Brain (organoid and tissue), 16 donors: ENCODE measurements at places on chromosomes 3 and 15.

- DNase-seq = peak; percentile 54
Observed at GRCh38 chr3:99945328-99945995, 127.8 kb downstream of the CMSS1 start.

DNA sequence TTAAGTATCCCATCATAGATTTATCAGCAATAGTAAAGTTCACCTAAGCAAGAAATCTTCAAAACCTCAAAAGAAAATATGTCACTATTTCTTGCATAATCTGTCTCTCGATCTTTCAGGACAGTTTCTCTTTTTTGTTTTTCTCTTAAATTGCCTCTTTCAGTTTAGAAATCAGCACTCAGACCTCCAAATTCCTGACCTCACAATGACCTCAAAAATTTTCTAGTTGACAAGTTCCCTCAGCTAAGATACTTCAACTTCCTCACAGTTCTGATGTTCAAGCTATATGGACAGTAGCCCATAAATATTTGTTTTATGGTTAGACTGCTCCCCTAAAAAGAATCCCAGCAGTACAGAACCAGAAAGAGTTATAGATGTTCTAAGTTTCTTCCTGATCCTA lies 24.1 kb downstream of the SLC24A5 start:
- DNase-seq = no peak

DNA sequence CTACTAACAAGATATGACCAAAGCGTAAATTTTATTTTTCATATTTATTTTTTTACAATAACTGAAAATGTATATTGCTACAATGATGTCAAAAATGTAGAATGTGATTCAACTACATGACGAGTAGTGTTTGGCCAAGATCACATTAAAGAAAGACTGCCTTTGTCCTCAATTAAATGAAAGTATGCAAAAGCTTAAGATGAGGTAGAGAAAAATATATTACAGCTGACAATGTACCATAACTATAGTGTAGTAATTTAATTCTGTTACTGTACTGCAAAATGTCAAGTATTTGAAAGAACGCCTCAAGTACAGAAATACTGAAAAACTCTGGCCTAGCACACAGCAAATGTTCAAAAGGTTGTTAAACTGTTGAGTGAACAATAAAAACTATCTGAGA lies 9.7 kb downstream of the PRICKLE2 start:
- DNase-seq = no peak

DNA sequence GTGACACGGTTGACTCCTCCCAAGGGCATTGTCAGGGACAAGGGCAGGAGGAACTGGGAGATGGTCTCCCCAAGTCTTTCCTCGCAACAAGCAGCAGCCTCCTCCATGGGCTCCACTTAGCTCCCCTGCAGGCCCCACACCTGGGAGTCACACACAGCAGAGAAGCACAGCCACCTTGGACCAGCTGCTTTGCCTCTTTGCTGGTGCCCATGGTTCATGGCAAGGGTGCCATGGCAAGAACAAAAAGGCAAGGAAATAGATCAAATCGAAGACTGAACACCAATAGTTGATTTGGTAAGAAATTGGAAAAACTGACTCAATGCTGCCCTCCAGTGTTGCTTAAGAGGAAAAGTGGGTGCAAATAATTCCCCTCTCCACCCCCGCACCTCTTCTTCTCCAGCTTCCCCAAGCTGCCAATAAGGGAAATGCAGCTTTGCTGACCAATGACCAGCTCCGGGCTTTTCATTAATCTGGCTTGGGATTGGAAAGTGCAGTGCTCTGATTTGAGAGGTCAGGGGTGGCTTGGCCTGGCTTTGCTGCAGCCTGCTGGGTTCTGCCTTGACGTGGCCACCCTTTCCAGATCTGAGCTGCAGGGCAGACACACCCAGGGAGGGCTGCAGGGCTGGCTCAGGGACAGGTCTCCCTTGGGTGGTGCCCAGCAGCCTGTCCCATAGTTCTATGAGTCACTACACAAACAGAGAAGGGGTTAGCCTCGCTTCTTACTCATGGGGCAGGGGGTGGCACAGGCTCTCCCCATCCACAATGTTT lies 162.0 kb downstream of the KLF13 start:
- peak; percentile 79 for DNase-seq

- DNase-seq = no peak
Observed at GRCh38 chr15:38176155-38176554, 76.5 kb upstream of the SPRED1 start.

- DNase-seq = no peak
Observed at GRCh38 chr3:118932822-118933558, 101.7 kb downstream of the IGSF11 start.

- no peak for DNase-seq
Observed at GRCh38 chr15:47095833-47096232, 621.5 kb upstream of the SEMA6D start.

DNA sequence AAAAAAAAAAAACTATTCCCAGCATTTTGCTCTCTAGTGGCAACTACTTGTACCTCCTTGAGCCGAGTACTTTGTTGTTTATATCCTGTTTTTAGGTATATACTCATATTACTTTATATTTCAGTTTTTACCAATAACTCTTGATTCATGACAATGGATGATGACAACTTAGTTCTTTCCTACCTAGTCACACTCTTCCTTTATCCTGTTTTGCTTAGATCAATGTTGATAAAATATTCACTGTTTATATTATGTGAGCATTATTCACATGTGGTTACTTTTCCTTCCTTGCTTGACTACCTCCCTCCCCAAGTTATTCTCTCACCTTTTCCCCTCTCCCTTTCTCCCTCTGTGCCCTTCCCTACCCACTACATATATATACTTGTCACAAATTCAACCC lies 53.7 kb downstream of the NKIRAS1 start:
- DNase-seq = no peak

DNA sequence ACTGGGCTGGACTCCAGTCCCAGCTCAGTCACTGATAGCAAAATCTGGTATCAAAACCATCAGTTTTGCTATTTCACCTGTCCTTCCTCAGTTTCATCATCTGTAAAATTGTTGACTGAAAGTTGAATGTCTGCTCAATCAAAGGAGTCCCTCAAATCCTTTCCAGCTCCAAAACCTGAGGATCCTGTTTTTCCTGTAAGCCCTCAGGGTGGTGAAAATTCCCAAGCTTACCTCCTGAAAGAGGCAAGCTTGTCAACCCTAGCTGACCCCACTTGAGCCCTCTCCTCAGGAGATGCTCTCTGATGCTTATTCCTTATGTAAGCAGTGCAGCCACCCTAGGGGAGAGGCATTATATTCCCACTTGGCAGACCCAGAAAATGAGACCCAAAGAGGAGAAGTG lies 82.6 kb downstream of the HMG20A start:
- no peak for DNase-seq

DNA sequence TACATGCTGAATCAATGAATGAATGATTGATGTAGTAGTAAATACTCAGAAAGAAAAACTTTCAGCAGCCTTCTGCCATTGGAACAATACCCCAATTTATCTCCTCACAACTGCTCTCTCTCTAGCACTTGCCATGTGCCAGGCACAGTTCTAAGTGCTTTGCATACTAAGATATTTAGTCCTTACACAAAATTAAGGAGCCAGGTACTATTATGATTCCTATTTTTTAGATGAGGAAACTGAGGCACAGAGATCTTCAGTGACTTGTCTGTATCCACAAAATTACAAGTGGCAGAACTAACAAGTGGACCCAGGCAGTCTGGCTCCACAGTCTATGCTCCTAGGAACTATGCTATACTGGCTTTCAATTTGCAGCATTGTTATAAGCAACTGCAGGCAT lies 279.2 kb downstream of the LSAMP start:
- no peak for DNase-seq

DNA sequence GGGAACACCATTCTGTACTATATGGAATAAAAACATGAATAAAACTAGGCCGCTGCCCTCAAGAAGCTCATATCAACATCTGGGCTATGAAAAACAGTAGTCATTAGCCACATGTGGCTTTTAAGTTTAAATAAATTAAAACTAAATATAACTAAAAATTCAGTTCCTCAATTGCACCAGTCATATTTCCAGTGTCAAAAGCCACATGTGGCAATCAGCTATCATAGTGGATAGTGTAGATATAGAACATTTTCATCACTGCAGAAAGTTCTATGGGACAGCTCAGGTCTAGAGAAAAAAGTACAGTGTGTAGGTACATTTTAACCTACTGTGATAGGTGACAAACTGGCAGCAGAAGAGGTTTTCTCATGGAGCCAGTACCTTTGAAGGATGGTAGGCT lies 261.4 kb downstream of the FOXP1 start:
- DNase-seq = no peak

- no peak for DNase-seq
Observed at GRCh38 chr3:152836269-152836668, 1.3 kb downstream of the P2RY1 start.

GRCh38 chr3:124407260-124407659 lies 323.0 kb upstream of the UMPS start:
- DNase-seq = no peak

GRCh38 chr15:78438619-78439285 lies 736 bp downstream of the IREB2 start:
- DNase-seq = peak; percentile 23

- no peak for DNase-seq
Observed at GRCh38 chr3:49769926-49770325, 16.4 kb downstream of the IP6K1 start.

DNA sequence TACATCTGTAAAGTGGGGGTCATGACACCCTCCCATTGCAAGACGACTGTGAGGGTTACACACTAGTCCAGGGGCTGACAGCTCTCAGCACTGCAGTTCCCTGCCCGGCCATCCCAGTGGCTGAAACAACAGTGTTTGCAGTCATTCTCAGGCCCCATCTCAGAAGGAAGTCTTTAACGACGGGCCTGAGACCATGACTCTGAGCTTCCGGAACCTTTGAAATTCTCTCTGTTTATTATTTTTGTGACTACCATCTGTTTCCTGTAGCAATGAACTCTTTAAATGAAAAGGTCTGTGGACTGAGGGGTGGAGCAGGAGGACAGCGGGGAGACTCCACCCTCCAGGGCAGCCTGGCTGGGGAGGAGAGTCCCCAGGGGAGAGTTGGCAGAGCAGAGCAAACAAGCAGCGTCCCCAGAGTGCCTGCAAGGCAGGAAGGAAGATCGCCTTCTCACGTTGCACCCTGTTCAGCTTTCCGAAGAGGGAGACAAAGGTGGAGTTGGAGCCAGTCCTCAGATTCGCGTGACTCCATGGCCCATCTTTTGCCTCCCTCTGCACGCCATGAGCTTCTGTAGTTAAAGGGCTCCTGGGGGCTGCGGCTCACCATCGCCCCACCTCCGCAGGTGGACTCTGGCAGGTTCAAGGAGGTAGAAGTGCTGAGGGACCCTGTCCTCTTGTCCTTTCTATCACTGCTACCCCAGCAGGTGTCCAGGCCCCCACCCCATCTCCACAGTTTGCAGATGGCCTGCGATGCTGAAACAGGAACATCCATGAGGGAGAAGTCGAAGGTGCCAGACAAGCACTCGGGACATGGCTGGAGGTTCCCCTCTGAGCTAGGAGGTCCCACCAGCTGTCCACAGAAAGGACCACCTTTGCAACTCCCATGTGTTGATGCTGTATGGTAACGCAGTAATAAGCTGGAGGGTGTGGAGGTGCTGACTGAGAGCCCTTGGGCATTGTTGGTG lies 525.8 kb upstream of the PROK2 start:
- DNase-seq = no peak

DNA sequence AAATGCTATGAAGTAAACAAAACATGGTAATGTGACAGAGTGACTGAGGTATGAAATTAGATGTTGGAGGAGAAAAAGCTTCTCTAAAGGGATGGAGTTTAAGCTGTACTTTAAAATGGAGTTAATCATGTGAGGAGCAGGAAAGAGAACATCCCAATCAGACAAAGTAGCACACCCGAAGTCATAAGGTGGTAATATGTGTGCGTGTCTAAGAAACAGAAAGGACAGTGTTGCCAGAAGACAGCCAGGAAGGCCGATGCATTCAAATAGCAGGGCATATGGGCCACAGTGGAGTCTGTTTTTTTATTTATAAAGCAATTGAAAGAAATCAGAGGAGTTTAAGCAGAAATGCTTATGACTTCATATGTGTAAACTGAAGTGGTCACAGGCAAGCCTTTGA lies 376.3 kb downstream of the NLGN1 start:
- DNase-seq = no peak

- no peak for DNase-seq
Observed at GRCh38 chr3:101513419-101513986, 491 bp upstream of the SENP7 start.

DNA sequence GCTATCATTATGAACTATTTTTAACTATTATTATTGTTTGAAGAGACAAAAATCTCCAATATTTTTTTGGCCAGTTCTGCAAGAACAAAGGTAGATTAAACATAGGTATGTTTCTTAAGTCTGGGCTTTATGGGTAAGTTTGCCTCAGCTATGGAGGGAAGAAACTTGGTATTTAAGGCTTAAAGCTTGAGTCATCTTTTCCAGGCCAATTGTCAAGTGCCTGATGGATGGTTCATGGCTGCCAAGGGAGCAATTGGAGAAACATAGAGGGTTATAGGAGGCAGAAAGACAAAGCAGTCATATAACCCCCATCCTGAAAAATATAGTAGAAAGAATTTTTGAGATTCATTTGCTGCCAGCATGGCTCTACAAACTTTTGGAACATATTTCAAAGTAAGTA lies 7.2 kb upstream of the STAC start:
- DNase-seq = no peak

- no peak for DNase-seq
Observed at GRCh38 chr3:168251371-168251770, 155.6 kb upstream of the GOLIM4 start.

- DNase-seq = no peak
Observed at GRCh38 chr3:97550408-97550807, 214.2 kb upstream of the ARL6 start.

GRCh38 chr3:11393401-11393800 lies 121.2 kb downstream of the ATG7 start:
- DNase-seq = no peak

DNA sequence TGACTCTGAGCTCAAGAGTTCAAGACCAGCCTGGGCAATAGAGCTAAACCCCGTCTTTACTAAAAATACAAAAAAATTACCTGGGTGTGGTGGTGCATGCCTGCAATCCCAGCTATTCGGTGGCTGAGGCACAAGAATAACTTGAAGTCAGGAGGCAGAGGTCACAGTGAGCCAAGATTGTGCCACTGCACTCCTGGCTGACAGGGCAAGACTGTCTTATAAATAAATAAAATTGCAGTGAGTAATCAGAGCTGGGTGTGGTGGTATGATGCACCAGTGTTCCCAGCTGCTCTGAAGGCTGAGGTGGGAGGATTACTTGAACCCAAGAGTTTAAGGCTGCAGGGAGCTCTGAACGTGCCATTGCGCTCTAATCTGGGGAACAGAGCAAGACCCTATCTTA lies 55.9 kb upstream of the GCNT3 start:
- DNase-seq = no peak

DNA sequence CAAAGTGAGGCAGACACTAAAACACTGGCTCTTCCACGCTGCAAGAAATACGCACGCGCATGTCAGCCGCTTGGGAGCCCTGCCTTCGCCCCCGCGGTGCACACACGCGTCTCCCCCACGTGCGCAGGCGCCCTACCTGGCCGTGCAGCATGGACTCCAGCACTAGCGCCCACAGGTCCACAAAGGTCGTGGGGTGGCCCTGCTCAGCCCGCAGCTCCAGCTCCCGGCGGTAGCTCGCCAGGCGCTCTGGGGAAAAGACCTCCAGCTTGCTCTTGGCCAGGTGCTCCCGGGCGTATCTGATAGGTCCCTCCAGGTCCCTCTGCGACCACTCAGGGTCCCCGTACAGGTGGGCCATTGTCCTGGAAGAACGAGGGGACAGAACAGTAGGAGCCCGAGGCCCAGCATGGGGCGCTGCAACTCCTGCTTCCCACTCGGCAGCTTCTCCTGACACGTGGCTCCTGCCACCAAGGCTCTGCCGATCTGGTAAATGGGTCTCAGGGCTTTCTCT lies 14.9 kb downstream of the PLA2G4D start:
- no peak for DNase-seq

- DNase-seq = no peak
Observed at GRCh38 chr3:162019817-162020216, 523.2 kb downstream of the OTOL1 start.
